ENCODE measurements at places on chromosomes 12 and 14.

DNA sequence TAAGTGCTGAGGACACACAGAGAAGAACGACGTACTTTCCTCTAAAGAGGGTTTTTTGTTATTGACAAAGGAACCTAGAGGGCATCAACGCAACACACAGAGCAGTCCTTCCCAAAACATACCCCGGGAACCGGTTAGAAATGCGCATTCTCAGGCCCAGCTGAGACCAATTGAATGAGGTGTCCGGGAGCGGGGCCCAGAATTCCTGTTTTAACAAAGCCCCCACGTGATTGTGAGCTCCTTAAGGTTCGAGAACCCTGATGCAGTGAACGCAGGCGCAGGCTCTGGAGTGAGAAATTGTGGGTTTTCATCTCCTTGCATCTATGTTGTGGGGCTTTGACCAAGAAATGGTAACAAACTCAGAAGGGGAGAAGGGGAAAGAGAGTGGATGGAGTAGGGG lies 51.0 kb upstream of the TBX3 start:
- DNase-seq: no peak

DNA sequence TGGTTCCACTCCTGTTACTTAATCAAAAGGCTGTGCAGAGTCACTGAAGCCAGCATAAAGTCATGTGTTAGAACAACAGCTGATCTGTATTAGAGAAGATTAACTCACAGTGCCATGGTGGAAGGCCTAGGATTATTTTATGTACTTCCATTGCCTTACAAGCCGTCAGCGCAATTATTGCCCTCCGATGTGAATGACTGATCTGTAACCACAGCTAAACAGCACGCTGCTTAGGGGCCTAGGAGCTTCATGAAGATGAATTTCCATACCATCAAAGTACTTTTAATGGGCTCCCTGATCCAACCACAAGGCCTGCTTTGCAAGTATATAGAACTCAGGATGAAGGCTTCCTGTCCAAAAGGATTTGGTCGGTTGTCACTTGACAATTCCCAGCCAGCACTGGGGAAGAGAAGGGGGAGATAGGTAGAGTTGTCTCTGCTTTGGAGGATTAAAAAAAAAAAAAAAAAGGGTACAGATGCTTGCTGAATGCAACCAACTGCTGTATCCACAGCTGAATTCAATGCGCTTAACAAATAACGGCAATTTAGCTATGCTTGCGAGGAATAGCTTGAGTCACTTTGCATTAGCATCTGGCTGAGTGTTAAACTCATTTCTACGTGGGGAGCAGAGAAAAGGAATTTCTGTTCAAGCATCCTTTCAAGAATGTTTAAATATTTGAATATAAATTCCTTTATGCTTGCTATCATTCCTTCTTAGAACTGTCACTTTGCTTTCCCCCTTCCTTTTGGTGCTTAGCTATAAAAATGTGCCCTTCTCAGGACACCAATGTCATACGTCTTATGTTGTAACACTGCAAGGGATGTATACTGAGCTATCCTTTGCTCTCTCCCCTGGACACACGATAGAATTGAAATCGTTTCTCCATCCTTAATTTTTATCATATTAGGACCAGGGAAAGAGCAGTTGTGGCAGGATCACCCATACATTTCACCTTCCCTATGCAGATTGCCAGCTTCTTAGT lies 387.8 kb downstream of the SOX5 start:
- DNase-seq: peak; percentile 20

DNA sequence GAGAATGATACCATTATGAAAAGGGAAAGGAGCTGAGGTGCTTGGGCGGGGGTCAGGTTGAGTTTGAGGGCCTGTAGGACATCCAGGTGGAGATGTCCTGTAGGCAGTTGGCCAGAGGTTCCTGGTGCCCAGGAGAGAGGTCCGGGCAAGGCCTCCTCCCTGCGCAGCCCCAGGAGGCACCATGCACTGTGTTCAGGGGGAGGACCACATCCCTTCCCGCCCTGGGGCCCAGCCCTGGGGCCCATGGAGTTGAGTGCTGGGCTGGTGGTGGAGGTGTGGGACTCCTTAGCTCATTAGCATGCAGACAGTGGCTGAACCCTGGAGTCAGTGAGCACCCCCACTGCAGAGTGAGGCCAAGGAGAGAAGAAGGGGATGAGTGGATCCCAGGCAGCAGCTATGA lies 5.7 kb upstream of the FAIM2 start:
- DNase-seq: no peak

DNA sequence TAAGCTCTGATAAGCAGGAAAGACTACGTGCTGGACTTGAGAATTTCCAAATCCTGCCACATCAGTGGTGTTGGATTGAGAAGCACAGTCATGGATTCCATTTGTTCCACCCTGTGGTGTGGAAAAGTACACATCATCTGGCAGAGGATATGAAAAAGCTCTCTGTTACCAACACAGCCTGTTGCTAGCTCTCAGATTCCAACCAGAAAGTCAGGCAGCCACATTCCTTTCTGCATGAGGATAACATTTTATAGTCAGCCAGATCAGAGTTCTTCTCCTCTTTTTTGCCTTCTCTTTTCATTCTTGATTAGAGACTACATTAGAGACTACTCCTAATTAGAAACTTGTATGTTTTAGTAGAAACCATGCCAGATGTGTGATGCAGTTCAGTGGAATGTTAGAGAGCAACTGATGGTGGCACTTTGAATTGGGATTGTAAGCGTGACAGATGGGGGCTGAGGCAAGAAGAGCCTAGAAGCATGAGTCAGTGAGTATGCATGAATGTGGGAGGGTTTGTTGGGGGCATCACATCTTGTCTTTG lies 61.2 kb upstream of the STXBP6 start:
- DNase-seq: peak; percentile 20

DNA sequence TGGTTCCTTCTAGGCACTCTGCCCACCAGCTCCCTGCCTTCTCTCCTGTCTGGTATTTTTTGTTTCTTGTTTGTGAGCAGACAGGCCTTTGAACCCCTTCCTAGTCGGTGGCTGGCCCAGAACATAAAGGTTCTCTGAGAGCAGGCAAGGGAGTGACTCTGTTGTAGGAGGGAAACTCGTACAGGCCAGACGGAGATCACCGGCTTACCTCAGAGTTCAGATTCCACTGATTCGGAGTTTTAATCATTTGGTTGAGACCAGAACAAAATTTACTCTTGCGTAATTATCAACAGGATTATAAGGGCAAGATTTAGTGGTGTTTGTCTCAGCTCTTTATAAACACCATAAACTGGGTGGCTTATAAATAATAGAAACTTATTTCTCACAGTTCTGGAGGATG lies 128.3 kb downstream of the PLXNC1 start:
- no peak for DNase-seq

- no peak for DNase-seq
These were observed 154.5 kb downstream of the PHETA1 start for GRCh38 chr12:111214401-111214800.

DNA sequence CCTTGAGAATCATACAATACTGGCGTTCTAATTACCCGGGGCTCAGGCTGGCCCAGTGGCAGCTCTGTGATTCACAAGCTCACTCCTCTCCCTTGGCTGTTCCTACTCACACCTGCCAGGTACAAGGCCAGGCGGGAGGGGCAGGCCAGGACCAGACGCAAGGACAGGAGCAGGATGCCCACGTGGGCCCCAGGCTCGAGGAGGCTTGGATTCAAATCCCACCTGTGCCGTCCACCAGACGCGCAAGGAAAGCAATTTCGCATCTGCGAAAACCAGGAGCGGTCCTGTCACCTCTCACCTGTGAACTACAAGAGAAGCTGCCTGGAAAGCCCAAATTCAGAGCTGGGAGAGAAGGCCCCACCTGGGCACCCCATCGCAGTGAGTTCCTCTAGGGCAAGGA lies 50.6 kb downstream of the BCL11B start:
- no peak for DNase-seq

DNA sequence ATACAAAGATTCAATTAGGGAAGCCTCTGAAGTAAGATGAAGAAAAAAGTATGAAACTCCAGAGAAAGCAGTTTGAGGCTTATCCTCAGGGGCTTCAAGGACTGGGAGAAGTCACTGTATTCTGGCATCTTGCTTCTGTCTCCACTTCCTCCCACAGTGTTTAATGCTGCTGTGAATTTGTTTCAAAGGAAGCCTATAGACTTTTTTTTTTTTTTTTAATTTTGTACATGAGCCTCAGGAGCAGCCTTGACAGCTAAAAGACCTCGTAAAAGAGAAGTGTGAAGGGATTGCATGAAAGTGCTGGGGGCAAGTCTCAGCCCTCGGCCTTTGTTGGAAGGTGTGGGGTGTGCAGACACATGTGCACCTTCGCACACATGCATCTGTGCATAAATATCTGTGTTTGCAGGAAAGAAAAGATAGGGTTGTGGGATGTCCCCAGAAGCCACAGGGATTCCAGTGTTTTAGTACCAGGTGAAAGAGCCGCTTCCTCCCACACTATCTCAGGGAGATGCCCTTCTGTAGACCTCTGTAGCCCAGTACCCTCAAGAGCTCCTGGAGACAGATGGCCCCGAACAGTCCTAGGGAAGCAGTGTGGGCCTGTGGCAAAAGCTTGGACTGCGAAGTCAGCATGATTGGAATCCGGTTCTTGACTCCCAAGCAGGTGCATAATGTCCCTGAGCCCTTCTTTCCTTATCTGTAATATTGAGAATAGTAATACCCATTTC lies 193.5 kb upstream of the BCL2L14 start:
- DNase-seq: no peak

- no peak for DNase-seq
These were observed 327.2 kb downstream of the BTG1 start for GRCh38 chr12:91818227-91819131.

GRCh38 chr12:89352492-89353187 lies at the start of gene DUSP6:
DUSP6 (minus strand) TSS chr12:89352501; CDS start chr12:89352039, 462 bp downstream.
- peak; percentile 96 for DNase-seq

Measured in pons (tissue), 1 donor.